ENCODE measurements at places on chromosomes 3 and 15.
A peak's percentile ranks its signal among the peaks of the same experiment; 100 is the strongest.

DNA sequence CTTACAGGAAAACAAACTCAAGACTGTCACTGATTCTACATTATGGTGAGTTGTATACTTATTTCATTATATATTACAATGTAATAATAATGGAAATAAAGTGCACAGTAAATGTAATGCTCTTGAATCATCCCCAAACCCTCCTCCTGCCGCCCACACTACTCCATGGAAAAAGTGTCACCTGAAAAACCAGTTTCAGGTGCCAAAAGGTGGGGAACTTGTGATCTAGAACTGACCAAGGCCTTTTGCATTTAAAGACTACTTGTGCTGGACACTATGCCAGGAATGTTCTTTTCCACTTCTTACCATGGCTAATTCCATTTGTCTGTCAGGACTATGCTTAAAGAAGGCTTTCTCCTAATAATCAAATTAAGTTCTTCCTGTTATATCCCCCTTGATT is 32.3 kb downstream of the ROBO2 start:
- DNase-seq, result no peak

- DNase-seq, result no peak
These were observed 82.7 kb upstream of the SLC6A6 start for GRCh38 chr3:14319654-14320182.

GRCh38 chr15:67184208-67184925 is 70.1 kb downstream of the AAGAB start:
- DNase-seq, result no peak

DNA sequence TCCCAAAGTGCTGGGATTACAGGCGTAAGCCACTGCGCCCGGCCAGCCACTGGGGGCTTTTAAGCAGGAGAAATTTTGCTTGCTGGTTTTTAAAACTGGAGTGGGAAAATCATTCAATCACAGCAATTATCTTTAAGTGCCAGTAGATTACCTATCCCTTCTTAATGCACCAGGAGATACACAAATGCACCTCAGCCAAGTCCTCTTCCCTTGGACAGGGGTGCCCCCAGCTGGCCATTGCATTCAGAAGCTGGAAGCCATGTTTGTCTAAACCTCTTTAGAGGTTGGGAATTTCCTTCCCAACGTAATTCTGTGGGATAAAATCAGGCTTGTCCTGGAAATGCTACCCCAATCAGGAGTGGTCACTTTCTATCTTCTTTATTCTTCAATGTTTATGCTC is 26.6 kb downstream of the MIX23 start:
- no peak for DNase-seq

GRCh38 chr15:41331833-41332193 is 578 bp downstream of the OIP5 start:
- peak; percentile 25 for DNase-seq

- DNase-seq, result peak; percentile 9
These were observed 29.8 kb upstream of the PRR23E start for GRCh38 chr3:127162947-127163645.

- DNase-seq, result no peak
These were observed 156.6 kb downstream of the MCTP2 start for GRCh38 chr15:94387849-94388441.

DNA sequence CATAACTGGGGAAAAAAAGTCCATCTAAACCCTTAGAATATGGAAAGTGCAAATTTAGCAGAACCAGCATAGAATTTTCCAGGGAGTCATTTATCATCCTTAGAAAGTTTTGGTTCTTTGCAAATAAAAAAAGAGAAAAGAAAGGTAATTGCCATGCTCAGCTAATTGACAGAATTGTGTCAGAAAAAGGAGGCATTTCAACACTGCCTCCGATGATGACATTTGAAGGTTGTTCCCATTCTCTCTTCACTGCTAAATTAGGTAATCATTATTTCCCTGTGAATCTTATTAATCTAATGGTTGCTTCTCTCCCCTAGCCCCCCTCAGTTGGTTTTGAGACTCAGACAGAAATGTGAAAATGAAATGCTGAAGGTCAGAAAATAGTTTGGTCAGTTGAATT is 139.2 kb downstream of the PDCD6IP start:
- DNase-seq, result no peak

DNA sequence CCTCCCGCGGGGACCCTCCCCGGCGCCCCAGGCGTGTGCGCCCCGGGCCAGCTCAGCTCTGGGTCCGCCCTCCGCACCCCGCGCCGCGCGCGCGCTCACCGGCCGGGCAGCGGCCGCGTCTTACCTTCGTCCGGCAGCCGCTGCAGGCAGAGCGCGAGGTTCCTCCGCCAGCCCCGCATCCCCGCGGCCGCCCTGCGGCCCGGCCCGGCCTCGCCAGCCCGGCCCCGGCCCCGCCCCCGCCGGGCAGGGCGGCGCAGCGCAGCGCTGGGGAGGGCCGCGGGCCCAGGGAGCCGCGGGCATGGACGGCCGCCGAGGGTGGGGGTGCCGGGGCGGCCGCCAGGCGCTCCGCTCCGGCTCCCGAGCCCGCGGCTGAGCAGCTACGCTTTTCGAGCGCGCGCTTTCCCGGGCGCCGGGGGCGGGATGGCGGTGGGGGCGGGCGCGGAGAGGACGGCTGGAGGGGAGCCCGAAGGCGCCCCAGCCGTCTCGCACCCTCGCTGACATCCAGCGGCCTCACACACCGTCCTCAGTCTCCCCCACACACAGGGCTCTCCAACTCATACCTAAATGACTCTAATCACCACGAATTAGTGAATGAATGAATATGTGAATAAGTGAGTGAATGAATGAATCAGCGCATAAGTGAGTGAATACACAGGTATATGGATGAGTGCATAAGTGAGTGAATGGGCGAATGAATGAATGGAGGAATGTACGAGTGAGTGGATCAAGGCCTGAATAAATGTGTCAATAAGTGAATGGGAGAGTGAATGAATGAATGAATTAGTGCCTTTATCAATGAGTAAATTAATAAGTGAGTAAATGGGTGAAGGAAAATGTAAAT is 48.5 kb upstream of the CCDC174 start:
- no peak for DNase-seq

DNA sequence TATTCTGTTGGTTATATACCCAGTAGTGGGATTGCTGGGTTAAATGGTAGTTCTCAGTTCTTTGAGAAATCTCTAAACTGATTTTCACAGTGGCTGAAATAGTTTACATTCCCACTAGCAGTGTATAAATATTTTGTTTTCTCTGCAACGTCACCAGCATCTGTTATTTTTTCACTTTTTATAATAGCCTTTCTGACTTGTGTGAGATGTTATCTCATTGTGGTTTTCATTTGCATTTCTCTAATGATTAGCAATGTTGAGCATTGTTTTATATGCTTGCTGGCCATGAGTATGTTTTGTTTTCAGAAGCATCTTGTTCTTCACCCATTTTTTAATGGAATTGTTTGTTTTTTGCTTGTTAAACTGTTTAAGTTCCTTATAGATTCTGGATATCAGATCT is 612.7 kb upstream of the SGO1 start:
- DNase-seq, result no peak

GRCh38 chr3:123089611-123090331 is 22.9 kb downstream of the PDIA5 start:
- no peak for DNase-seq

GRCh38 chr3:30186741-30187219 is 419.6 kb upstream of the TGFBR2 start:
- no peak for DNase-seq

DNA sequence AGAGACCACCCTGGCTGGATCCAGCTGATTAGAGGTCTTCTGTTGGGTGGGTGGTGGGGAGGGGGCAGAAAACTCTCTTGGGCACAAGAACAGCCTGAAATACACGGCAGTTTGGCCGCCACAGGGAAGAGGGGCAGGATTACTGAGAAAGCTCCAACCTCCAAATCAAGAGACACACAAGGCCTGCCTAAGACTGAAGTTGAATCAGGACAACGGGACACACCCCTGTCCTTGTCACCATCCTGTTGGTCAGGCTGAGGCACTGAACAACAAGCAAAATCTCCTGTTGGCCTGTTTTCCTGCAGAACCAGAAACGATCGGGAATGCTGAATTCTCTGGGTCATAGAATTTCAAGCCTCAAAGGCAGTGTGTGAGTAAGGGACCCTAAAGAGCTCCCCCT is 247.8 kb downstream of the FAM43A start:
- no peak for DNase-seq

- no peak for DNase-seq
These were observed 4.2 kb downstream of the SELENOK start for GRCh38 chr3:53887446-53887845.

DNA sequence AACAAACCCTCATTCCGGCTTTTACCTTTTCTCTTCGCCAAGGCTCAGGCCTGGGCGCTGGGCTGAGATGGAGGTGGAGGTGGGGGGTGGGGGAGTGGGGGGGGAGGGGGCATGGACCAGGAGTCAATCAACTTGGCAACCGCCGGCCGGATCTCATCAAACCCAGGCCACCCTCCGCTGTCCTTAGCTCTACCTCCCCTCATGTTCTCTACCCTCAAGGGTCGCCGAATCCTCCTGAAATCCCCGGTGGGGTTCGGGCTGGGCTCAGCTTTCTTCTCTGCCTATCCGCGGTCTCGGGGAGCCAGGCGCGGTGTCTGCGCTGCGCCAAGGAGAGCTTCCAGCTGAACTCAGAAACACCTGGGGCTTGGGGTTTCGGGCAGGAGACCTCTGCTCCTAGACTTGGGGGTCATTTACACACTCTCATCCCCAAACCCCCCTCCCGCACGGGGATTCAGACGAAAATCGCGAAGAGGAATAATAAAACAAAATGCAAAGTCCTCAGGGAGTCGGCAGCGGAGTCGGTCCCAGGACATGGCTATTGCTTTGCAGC is 2.5 kb downstream of the ONECUT1 start:
- DNase-seq, result no peak

Measured in omental fat pad (tissue), 4 donors.